ENCODE measurements at places on chromosomes 13 and 19.

GRCh38 chr13:25165663-25166062 lies 6.4 kb downstream of the AMER2 start:
- no peak for DNase-seq

- DNase-seq, result no peak
Observed at GRCh38 chr13:97749174-97749573, 204.3 kb upstream of the IPO5 start.

GRCh38 chr13:114065141-114065925 lies 67.1 kb downstream of the RASA3 start:
- DNase-seq, result peak; percentile 68

DNA sequence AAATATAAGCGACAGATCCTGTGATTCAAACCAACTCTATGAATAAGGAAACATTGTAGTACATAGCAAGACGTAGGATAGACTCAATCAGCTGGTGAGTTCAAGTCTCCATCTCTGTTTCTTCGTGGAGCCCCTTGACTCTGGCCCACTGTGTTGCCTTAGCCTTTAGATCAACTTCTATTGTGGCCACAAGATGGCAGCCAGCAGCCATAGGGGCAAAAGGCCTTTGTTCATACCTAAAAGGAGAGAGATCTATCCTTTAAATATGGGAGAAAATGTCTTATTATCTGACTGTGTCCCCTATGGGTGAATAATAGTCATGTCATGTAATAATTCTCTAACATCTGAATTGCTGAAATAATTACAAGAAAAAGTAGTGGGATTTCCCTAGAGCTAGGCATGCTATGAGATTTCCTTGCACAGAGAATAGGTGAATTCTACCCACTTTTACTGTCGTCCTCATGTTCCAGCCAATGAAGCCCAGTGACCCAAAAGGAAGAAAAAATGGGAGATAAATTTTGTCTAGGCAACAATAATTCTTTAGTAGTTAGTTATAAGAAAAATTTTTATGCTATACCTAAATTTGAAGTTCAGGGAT lies 129.4 kb downstream of the PCDH20 start:
- DNase-seq, result no peak

GRCh38 chr19:30593356-30593755 lies 221.2 kb downstream of the ZNF536 start:
- no peak for DNase-seq

GRCh38 chr13:70541451-70541850 lies 433.2 kb upstream of the KLHL1 start:
- no peak for DNase-seq

- DNase-seq, result no peak
Observed at GRCh38 chr19:30877661-30878113, 471.5 kb downstream of the TSHZ3 start.
